ENCODE measurements at places on chromosomes 2 and 18.

DNA sequence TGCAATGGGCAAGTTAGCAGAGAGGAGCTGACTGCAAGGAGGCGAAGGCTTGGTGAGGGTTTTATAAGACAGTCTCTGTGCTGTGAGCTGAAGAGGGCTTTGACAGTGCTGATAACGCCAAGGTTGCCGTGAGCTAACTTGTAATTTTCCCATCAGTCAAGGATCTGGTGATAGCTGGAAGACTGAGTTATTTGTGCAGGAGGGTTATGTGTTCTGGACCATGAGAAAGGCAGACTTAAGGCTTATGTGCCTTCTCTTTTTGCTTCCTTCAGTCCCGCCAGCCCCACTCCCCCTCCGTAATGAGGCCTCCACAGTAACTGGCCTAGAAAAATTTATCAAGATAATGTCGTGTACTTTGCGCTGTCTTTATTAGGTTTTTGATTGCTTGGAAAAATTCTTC lies 94.6 kb downstream of the RTP5 start:
- no peak for DNase-seq

DNA sequence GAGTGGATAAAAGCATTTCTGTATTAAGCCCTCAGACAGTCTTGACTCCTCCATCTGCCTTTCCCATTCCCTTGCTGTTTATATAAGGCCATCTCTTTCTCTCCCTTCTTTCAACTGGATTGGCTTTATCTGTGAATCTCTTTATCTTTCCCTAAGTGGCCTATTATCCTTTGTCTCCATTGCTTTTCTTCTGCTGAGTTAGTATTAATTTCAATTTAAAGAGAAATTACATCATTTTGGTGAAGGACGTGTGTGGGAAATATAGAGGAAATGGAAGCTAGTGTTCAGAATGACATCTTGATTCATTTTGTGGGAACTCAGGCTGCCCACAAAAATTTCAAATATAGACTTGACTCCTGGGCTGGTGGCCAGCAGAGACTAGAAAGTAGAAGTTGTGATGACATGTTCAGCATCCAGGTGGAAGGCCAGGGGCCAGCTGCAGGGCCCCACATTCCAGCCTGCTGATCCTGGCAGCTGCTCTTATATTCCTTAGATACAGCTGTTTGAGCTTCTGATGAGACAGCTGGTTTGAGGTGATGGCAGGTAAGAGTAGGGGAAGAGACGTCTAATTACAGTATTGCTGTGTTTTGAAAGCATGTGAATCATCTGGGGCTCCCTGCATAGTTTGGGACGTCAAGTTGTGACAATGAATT lies 52.3 kb downstream of the DIS3L2 start:
- DNase-seq = no peak

DNA sequence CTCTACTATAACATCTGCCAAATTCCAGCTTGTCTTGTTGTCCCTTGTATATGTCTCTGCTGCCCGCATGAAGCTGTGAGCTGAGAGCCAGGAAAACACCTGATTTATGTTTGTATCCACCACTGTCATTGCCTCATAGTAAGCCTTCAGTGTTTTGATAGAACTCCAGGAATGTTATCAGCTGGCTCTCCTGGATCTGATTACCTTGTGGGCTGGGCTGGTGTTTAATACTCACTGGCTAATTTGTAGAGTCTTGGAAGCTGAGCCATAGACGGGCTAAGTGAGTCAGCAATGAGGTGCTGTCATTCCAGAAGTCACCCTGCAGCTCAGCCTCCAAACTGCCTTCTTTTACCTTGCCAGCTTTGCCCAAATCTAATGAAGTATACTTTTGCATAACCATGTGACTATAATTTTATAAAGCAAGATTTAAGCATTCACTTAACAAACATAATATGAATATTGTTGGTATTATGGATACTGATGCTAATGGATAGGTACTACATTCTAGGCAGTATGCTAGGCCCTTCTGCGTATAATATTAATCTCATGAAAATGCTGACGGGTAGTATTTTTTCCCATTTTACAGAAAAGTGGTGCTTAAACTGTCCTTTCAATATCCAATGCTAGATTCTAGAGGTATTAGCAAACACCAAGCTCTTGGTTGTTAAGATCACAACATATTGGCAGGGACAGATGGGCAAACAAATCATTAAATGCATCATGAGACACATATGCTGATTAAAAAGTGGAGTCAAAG lies 62.7 kb upstream of the GATA6 start:
- DNase-seq = no peak

- DNase-seq = no peak
Observed at GRCh38 chr18:46276748-46277147, 172.6 kb downstream of the HAUS1 start.

GRCh38 chr2:120938045-120938771 lies 202.5 kb downstream of the GLI2 start:
- DNase-seq = no peak

GRCh38 chr2:222492683-222493082 lies 68.3 kb downstream of the SGPP2 start:
- no peak for DNase-seq

GRCh38 chr18:7177116-7177744 lies 53.7 kb upstream of the LRRC30 start:
- DNase-seq = no peak

All from activated CD4-positive, CD25-positive, alpha-beta regulatory T cell (primary cell).